ENCODE measurements at places on chromosomes 4 and X.

DNA sequence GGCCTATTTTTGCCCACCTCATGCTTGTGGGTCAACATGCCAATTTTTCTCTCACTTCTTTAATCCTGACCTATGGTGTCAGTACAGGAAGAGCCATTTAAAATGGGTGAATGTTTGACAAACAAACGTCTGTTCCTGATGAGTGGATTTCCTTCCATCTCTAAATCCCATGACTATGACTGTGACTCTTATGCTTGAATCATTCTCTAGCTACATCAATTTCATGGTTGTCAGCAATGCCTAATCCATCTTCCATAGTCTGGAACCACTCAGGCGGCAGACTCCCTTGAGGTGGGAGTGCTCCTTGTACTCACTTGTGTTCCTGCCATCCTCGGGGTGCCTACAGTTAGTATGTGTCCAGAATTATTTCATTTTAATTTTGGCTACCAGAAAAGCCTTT is 194.9 kb upstream of the RPS6KA3 start:
- no peak for DNase-seq

DNA sequence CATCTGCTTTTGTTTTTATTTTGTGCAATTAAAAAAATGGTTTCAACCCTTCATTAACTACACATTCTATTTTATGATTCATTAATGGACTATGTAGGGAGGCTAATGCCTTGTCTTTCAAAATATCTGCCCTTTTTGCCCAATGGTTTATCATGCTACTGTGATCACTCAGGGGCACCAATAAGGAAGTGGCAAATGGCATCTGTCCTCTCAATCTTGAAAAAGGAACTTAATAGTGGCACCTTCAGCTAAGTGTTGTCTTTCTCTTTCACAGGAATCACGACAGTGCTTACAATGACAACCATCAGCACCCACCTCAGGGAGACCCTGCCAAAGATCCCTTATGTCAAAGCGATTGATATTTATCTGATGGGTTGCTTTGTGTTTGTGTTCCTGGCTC is 57.1 kb downstream of the COMMD8 start:
- DNase-seq, result no peak

GRCh38 chr4:65653740-65654361 is 16.4 kb downstream of the EPHA5 start:
- no peak for DNase-seq

DNA sequence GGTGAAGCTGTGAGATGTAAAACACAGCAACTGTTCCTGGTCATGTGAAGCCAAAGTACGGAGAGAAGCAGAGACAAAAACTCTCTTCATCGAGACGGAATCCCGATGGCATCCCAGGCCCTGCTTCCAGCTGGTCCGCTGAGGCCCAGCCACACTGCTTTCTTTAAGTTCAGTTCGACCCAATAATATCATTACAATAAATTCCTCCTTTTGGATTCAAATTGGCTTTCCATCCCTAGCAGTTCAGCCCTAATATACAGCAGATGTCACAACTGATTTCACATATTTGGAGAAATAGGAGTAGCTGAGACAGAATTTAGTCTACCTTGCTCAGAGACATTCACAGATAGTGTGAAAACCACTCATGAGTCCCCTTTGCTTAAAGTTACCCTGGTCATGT is 98.3 kb upstream of the SPRY1 start:
- no peak for DNase-seq

- no peak for DNase-seq
Observed at GRCh38 chr4:133452678-133453077, 303.6 kb downstream of the PCDH10 start.

Measured in left ventricle myocardium inferior (tissue), 1 donor.